H9 (cell line): ENCODE measurements at places on chromosomes 4 and X.
A peak's percentile ranks its signal among the peaks of the same experiment; 100 is the strongest.

DNA sequence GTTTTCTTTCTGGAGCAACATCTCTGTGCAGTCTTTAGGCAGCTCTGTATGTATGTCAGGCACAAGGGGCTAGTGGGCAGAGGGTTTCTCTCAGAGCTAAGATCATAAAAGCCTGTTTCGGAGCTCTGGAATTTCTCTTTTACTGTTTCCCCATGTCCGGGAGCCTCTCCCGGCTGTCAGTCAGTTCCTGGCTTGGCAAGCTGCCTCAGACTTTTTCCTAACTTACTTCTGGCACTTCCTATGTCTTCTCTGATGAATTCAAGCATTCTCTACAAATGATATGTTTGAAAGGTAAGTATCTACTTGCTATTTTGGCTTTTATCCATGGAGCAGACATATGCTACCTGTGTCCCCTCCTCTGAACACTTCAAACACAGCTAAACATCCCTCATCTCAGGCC is 129.3 kb upstream of the PGRMC2 start:
- no peak for DNase-seq

GRCh38 chr4:56622176-56622575 is 58.9 kb downstream of the HOPX start:
- DNase-seq, result no peak

DNA sequence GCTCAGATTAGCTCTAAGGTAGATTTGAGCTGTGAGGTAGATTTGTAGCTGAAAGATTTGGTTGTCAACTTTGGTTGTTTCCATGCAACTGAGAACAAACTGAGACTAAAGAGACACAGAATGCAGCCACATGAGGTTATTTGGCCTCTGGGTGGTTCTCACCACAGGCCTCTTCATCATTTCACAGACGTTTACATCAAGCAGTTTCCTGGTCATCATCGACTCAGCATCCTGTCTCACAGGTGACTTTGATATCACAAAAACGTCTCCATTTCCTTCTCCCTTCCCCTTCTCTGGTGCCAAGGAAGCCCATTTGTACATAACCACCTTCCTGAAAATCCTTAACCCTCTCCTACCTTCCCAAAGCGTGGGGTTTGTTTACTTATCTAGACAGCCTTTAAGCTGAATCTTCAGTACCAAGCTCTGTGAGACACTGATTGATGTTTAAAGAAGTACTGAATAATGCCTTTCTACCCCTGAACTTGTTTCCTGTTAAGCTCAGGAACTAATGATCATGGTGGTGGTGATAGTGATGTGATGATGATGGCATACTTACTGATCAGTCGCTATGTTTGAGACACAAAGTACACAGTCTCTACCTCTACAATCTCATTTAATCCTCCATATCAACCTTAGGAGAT is 81.9 kb downstream of the FAM114A1 start:
- DNase-seq, result no peak

DNA sequence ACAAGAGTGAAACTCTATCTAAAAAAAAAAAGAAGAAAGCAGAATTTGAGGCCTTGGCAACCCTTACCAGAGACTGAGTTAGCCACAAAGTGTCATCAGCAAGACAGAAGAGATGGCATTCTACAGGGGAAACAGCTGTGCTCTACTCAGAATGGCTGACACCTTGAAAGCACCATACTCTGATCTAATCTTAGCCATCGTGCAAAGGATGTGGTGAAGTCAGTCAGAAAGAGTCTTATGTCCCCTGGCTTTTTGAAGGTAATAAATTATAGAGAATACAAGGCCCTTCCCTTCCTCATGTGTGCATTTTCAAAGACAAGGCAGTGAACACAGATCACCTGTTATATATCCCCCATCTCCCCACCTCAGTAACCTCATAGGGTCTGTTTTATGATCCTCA is 13.2 kb downstream of the CLNK start:
- DNase-seq, result no peak

GRCh38 chrX:34770511-34770910 is 113.4 kb upstream of the TMEM47 start:
- DNase-seq, result no peak

DNA sequence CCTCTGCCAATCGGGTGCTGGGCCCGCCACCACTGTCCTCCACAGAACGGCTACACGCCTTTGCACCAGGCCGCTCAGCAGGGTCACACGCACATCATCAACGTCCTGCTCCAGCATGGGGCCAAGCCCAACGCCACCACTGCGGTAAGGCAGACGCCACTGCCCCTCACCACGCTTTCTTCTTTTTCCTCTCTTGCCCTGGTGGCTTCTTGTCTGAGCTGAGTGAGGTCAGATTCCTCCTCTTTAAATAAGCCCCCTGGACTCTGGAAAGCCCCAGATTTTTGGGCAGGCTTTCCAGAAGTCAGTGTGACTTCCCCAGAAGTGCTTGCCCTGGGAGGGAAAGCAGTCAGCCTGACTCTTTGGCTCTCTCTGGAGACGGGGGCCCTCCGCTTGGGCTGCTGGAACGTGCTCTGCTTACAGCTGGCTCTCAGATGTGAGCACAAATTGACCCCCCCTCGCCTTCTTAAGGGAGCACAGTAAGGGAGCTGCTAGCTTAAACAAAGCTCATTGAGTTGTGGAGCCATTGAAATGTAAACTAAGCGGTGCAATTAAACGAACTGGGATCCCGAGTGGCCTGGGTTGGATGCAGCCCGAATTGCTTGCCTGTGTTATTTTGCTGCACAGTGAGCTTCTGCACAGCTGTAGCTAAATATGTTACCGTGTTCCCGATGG is 243.1 kb downstream of the ANK2 start:
- DNase-seq, result peak; percentile 88

- DNase-seq, result no peak
Observed at GRCh38 chr4:81698538-81699296, 227.0 kb upstream of the RASGEF1B start.

GRCh38 chrX:41558531-41558930 is 111.4 kb downstream of the NYX start:
- DNase-seq, result no peak

GRCh38 chr4:176186067-176186466 is 9.3 kb downstream of the SPATA4 start:
- no peak for DNase-seq

- DNase-seq, result no peak
Observed at GRCh38 chr4:139921429-139922184, 232.4 kb downstream of the MAML3 start.

GRCh38 chr4:136590440-136590839 is 941.9 kb downstream of the PCDH18 start:
- DNase-seq, result no peak

- no peak for DNase-seq
Observed at GRCh38 chr4:2663275-2663674, 92.9 kb downstream of the TNIP2 start.

DNA sequence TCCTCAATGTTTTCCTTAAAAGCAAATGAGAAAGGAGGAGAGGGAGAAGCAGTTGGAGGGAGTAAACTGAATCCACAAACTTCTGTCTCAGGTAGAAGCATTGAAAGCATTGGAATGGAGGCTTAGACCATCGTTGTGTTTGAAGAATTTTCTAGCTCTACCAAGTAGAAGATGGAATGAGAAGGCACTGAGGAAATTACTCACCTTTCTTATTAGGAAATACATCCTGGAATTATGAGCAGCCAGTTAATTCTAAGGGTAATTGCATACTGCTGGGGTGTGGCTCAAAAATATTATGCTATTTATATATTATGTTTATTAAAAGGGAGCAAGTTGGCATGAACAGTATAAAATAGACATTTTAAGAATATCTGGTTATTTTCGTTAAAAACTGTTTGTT is 12.9 kb downstream of the PGM2 start:
- no peak for DNase-seq

- DNase-seq, result no peak
Observed at GRCh38 chr4:2482693-2483092, 13.8 kb downstream of the RNF4 start.

DNA sequence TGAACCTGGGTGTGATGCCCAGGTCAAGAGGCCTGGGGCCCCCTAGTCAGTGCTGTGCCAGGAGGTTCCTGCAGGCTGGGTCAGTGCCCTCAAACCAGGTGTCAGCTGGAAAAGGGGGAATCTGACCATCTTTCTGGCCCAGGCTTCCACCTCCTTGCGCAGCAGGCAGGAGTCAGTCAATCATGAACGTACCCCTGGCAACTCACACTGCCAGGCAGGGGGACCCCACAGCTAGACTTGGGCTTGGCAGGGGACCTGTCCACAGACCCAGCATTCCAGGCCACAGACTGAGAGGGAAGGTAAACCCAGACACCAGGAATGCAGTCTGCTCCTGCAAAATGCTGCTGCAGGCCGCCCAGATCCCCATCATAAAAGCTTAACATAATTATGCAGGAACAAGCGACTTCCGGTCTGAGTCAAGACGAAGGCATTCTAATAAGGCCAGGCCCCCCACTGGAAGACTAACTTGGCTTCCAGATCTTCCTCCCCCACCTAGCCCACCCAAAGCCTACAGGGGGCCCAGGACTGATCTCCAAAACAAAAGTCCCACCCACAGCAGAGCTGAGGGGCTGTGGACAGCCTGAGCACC is 156.3 kb downstream of the BCOR start:
- no peak for DNase-seq
